ENCODE measurements at places on chromosomes 4 and X.

GRCh38 chr4:122041312-122041711 lies 89.5 kb upstream of the TRPC3 start:
- no peak for DNase-seq
- H3K27me3 ChIP-seq, result no peaks in the 10 kb centered on the region
- no peaks in the 10 kb centered on the region for H3K4me1 ChIP-seq
- H3K4me3 ChIP-seq, result no peak overlapping the region
- H3K27ac ChIP-seq, result no peak overlapping the region
- no peaks in the 10 kb centered on the region for H3K36me3 ChIP-seq

DNA sequence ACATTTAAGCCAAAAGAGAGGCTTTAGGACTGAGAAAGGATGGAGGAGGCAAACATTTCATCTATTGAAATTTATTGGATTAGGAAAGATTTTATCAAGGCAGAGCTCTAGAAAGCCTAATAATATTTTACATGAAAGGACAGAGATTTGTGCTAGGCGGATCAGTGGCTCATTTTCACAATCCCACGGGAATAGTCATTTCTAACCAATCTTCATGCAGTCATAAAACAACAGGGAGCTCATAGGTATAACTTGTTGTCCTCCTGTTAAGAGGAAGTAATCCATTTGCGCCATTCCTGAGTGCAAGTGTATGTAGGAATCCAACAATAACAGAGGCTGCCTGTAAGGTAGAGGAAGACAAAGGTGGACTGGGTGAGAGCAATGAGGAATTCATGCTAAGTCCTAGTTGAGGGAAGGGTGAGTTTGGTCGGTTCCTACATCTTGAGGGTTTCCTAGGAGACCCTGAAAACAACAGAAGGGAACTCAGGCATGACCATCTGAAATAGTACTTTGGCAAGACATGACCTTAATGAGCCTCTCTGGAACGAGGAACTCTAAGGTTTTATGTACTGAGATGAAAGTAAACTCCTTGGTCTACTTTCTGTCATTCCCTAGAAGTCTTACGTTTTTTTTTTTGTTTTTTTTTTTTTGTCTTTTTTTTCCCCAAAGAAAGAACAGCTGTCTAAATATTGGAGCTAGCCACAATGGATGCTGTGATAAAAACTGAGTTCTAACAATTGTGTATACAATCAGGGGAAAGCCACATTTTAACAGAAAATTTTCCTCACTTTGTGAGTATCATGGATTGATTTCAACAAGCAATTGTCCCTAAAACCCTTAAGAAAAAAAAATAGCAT lies 89.7 kb downstream of the GEMIN8 start:
- no peaks in the 10 kb centered on the region for H3K4me1 ChIP-seq
- H3K27me3 ChIP-seq, result peaks cover 1% of the 10 kb centered on the region
- no peak overlapping the region for H3K27ac ChIP-seq
- no peak for DNase-seq
- H3K36me3 ChIP-seq, result no peaks in the 10 kb centered on the region
- no peak overlapping the region for H3K4me3 ChIP-seq

DNA sequence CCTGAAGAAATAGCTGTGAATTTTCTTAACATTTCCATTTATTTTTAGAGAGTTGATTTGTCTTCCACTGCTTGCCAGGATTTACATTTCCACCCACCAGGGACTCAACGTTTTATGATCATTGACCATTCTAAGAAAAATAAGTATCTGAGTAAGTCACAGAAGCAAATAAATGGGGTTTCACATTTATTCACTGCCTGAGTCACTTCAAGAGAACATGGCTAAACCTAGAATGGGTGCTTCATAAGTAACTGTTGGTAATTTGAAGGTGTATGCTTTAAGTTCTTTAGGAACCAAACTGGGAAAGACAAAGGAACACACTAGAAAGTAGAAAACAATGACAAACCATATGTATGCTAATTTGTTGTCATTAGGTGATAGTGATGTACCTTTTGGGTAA lies 43.2 kb upstream of the GRIA3 start:
- no peaks in the 10 kb centered on the region for H3K36me3 ChIP-seq
- no peaks in the 10 kb centered on the region for H3K4me1 ChIP-seq
- no peak overlapping the region for H3K4me3 ChIP-seq
- no peak for DNase-seq
- H3K27ac ChIP-seq, result no peak overlapping the region

- no peak for DNase-seq
- no peak overlapping the region for H3K4me3 ChIP-seq
- no peak overlapping the region for H3K27ac ChIP-seq
- H3K36me3 ChIP-seq, result no peaks in the 10 kb centered on the region
- H3K27me3 ChIP-seq, result peaks cover 3% of the 10 kb centered on the region
- H3K4me1 ChIP-seq, result 0 out of 2 replicates have a peak, but pooled peaks cover 14% of the 10 kb centered on the region
Measured at GRCh38 chr4:168833881-168834280, 176.2 kb downstream of the CBR4 start.

- no peaks in the 10 kb centered on the region for H3K27me3 ChIP-seq
- no peak overlapping the region for H3K27ac ChIP-seq
- H3K4me1 ChIP-seq, result no peaks in the 10 kb centered on the region
- DNase-seq, result no peak
- no peak overlapping the region for H3K4me3 ChIP-seq
Measured at GRCh38 chr4:143412420-143412758, 75.7 kb downstream of the GAB1 start.
